ENCODE measurements at places on chromosomes 6 and 20. TPM values are rescaled to one million over a fixed set of nuclear protein-coding genes. Genes with fewer than 3 reads are reported as not detected.

- DNase-seq = no peak
These were observed 190.3 kb upstream of the PREP start for GRCh38 chr6:105593056-105593690.

GRCh38 chr20:278607-279571, 11.7 kb downstream of the C20orf96 start:
- DNase-seq = no peak

- no peak for DNase-seq
These were observed 164.5 kb downstream of the CDH4 start for GRCh38 chr20:61416546-61416945.

GRCh38 chr6:26571592-26572296, 25.0 kb upstream of the ABT1 start:
- no peak for DNase-seq

DNA sequence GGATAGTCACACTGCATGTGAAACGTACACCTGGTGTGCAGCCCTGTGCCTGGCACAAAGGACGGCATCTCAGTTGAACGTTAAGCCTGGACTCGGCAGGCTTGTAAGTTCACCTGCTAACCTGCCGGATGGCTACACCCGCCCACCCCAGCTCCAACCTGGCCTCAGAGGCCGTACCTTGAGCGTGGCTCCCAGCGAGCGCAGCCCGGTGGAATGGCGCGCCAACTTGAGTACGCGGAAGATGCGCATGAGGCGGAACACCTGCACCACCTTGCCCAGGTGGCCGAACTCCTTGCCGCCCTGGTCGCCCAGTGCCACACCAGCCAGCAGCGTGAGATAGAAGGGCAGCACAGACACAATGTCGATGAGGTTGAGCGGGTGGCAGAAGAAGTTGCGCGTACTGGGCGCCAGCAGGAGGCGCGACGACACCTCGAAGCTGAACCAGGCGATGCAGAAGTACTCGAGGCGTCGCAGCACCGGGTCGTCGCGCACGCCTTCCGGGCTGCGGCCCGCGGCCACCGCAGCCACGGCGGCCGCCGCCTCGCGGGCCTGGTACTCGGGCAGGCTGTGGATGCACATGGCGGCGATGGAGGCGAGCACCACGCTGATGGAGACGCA, 3.3 kb downstream of the KCNS1 start:
- DNase-seq = no peak

- DNase-seq = no peak
These were observed 33.3 kb downstream of the FAM50B start for GRCh38 chr6:3882431-3882830.

- DNase-seq = peak; percentile 24
These were observed 151.7 kb downstream of the THBS2 start for GRCh38 chr6:169101981-169102380.

DNA sequence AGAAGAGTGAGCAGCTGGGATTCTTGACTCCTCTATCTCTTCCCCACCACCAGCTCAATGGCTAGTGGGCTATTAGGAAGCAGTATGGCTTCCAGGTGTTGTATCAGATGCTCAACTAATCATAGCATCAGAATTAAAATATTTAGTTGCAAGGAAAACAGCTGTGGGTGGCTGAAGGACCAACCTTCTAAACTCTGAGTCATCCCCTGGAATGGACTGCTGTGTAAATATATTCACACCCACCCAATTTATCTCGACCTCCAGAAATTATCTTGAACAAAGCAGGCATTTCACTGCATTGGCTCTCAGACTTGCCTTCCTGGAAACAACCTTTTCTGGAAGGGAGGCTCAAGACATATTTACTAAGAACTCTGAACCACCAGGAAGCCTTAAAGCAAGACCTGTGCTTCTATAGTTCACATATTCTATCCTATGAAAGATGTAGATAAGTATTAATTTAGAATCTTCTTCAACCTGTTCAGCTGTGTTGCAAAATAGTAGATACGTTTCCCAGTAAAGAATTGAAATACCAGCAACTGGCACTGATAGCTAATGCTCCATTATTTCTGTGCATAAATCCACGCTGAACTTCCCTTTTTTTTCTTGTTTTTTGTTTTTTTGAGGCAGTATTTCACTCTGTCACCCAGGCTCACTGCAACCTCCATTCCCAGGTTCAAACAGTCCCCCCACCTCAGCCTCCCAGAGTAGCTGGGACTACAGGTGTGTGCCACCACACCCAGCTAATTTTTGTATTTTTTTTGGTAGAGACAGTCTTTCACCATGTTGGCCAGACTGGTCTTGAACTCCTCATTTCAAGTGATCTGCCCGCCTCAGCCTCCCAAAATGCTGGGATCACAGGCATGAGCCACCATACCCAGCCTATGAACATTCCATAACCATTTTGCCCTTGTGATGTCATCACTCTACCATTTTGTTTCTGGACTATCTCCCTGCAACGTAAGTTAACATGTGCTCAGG, 56.9 kb upstream of the CD2AP start:
- DNase-seq = no peak

DNA sequence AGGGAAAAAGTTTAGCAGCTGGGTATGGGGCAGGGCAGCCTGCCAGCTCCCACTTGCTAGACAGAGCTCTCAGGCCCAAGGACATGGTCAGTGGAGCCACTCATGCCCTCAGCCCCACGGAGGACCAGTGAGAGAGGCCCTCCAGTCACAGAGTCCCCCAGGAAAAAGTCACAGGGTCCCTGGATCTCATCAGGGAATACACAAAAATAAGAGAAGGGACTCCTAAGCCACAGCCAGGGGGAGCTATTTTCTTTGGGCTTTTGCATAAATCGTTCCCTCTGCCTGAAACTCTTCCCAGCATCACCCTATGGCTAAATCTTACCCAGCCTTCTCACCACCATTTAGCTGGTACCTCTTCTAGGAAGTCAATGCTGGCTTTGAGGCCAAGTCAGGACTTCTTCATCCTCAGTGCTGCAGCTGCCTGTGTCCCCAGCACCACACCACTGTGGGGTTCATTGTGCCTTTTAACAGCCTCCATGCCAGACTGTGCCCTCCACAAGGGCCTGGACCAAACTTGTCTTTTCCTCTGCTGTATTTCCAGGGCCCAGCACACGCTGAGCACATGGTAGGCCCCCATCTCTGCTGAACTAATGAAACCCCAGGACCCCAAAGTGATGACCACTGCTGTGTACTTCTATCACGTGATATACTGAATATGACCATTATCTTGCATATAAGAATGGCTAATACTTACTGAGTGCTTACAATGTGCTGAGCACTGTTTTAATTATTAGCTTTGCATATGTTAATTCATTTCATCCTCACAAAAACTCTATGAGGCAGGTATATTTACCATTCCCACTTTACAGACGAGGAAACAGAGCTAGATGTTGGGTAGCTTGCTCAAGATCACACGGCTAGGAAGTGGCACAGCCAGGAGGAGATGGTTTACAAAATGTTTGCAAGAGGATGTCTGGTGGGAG, 2.0 kb downstream of the ZNF335 start:
- no peak for DNase-seq

- DNase-seq = no peak
These were observed 62.2 kb downstream of the SMLR1 start for GRCh38 chr6:130889423-130889822.

- DNase-seq = no peak
These were observed 17.1 kb upstream of the NOL4L start for GRCh38 chr20:32602273-32602672.

GRCh38 chr20:60062431-60063047, 104.3 kb downstream of the CDH26 start:
- peak; percentile 80 for DNase-seq

GRCh38 chr6:16206595-16207037, 31.8 kb upstream of the GMPR start:
- DNase-seq = peak; percentile 78

- no peak for DNase-seq
These were observed 107.1 kb downstream of the CDYL start for GRCh38 chr6:4883298-4883697.

- DNase-seq = no peak
These were observed 47.5 kb downstream of the SNRNP48 start for GRCh38 chr6:7637533-7637932.

- DNase-seq = no peak
These were observed 270.2 kb upstream of the IMPG1 start for GRCh38 chr6:76342611-76343160.

DNA sequence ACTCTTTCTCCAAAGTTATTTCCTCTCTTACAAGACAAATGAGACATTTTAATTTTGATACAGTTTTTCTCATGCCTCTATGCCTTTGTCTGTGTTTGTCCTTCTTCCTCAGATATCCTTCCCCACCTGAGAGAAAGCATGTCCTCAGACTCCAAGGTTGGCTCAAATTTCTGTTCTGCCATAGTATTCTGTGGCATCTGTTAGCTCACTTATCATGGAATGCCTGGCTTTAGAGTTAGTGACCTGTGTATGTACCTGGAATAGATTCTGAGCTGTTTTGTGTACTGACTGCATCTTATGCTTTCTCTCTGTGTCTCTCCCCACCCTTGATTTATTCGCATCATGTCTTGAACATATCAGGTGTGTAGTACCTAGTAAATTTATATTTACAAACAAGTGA, 90.0 kb downstream of the CENPW start:
- DNase-seq = no peak

GRCh38 chr6:130381012-130381411, 15.2 kb downstream of the TMEM200A start:
- DNase-seq = no peak

DNA sequence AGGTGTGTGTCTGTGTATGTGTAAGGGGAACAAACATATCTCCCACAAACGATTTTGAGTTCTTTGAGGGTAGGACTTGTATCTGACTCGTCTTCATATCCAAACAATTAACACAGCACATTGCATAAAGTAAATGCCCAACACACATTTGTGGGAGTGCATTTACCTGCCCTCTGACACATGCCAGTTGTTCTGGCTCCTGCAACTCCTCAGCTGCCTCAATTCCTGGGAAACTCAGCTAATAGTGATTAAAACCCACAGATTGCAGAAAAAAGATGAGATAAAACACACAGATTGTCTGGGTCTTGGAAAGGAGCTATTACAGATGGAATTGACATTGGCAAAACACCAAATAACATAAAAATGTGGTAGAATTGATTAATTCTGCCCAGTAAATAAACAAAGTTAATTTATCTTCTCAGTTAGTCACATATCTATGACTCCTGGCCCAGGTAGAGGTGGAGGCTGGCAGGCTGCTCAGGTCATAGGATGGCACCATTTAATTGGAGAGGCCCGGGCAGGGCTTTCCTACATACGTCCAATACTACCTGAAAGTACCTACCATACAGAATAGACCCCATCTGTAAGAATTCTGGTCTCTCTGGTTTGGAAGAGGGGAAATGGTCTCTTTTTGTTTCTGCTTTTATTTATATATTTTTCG, 71.5 kb upstream of the IFNGR1 start:
- no peak for DNase-seq

DNA sequence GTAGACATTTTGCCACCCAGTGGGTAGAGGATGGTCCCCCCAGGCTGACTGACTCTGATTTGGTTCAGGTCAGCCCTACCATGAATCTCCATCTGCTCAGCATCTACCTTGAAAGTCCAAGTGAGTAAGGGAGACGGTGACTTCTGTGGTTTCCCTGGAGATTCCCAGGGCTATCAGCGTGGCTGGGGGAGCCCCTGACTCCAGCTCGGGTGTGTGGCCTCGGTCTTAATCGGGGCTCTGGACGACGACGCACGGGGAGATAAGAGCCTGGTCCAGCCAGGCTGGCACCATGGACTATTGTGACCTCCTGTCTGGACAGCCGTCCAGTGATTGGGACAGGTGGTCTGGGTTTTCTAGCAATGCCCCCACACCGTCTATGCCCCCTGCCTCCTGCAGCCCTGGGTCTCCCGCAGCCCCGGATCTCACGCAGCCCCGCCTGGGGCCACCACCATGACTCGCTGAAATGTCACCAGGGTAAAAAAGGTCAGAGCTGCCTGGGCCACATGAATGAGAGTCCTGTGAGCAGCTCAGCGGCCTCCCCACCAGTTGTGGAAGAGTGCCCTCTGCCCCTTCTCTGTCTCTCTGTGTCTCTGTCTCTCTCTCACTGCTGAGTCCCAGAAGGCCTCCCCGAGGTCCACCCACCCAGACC, 47.1 kb upstream of the GATA5 start:
- no peak for DNase-seq

DNA sequence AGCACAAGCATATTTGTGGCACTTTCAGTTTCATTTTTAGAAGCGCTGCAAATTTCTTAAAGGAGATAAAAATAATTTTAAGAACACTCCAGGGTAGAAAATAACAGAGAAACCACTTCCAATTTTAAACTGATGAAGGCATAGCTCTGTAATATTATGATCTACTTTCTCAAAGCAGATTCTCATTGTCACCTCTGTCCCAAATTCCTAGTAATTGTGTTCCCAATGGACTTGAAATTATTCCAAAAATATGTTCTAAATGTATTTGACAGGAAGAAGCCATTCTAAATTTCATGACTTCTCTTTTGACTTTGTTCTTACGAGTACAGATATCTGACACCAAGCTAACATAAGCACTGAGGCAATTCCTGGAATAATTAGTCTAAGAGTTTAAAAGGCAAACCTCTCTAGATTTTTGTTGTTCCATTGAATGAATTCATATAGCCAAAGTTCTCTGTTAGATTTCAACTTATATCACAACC, 140.2 kb upstream of the CARMIL1 start:
- no peak for DNase-seq

DNA sequence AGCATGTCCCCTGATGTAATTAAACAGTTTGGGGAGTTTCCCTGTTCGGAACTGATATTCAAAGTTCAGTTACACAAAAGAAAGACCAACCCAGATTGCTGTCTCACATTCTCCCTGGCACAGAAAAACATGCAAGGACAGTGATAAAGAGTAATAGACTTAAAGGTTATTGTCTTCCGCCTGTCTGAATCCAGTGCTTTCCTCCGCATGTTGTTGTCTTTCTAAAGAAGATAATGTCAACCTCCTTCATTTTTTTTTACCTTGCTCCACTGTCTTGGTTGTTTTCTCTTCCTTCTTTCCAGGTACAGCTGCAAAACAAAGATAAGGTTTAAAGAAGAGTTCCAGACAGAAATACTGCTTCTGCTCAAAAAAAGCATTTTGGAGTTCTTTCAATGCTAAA, 284.5 kb downstream of the TRDN start:
- DNase-seq = no peak

GRCh38 chr20:12321736-12322135, 404.0 kb downstream of the BTBD3 start:
- DNase-seq = no peak

The ENPP4 gene
- total RNA-seq = 1.9 TPM

The ZNF334 gene
- total RNA-seq = 0.55 TPM

The HEY2 gene
- total RNA-seq = 2.3 TPM

The SMLR1 gene
- total RNA-seq = not detected

The SNAI1 gene
- total RNA-seq = 0.65 TPM

The PNPLA1 gene
- 26.7 TPM for total RNA-seq

The ZKSCAN3 gene
- 4.8 TPM for total RNA-seq

The RAB44 gene
- total RNA-seq = 0.30 TPM
